Breast epithelium (tissue), 4 donors: ENCODE measurements at places on chromosomes 16 and 17.
A peak's percentile ranks its signal among the peaks of the same experiment; 100 is the strongest.

DNA sequence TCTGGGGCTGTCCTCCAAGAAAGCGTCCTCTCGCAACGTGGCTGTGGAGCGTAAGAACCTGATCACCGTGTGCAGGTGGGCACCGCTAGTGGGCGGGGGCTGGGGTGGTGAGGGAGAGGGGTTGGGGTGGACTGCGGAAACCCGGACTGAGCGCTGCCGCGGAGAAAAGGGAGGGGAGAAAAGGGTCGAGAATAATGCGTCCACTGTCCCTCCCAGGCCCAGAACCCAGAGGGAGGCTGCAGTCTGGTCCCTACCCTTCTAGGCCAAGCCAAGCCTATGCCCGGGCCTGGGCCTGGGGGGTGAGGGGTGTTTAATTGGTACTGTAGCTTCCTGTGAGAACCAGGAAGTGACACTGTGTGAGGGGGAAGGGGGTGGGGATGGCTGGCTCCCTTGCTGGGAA is 464 bp downstream of the RUNDC3A start:
- no peak for DNase-seq

DNA sequence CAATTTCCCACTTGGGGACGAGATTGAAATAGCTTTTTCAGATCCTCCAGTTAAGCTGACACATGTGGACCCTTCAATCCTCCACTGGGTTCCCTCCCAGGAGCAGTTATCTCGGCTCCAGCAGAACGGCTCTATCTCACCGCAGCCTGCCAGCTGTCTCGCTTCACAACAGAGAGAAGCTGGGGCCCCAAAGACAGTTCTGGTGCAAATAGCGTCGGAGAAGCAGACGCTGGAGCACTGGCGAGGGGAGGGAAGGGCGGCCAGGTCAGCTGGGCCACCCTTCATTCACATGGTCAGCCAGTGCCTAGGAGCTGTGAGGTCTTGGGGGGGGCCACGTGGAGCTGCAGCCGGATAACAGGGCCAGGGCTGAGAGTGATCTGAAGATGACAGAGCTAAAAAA is 141.3 kb upstream of the SDK2 start:
- DNase-seq = peak; percentile 25

- no peak for DNase-seq
These were observed 31.3 kb downstream of the SPOP start for GRCh38 chr17:49646391-49647255.

GRCh38 chr16:89407282-89407924 is 83.0 kb downstream of the ANKRD11 start:
- no peak for DNase-seq
